ENCODE measurements at places on chromosomes 4 and X.

DNA sequence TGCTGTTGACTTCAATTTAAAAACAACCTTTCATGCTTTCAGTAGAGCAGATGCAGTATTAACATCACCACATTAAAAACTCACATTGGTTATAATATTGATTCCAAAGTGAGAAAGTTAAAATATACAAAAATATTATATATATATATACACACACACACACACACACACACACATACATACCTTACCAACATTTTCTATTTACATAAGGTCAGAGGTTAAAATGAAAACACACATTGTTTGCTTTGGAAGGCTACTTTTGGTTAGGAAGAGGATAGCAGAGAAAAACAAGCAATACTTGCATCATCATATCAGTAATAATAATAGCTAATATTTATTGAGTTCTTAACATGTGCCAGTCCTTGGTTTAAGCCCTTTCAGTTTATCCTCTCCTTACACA, 226.5 kb downstream of the PPP4R3C start:
- no peak for DNase-seq

GRCh38 chr4:96016634-96017299, 176.9 kb downstream of the PDHA2 start:
- DNase-seq: no peak

- peak; percentile 4 for DNase-seq
Measured at GRCh38 chr4:158578476-158578875, 56.8 kb downstream of the RXFP1 start.

- no peak for DNase-seq
Measured at GRCh38 chr4:123699880-123700771, 303.5 kb downstream of the SPRY1 start.

DNA sequence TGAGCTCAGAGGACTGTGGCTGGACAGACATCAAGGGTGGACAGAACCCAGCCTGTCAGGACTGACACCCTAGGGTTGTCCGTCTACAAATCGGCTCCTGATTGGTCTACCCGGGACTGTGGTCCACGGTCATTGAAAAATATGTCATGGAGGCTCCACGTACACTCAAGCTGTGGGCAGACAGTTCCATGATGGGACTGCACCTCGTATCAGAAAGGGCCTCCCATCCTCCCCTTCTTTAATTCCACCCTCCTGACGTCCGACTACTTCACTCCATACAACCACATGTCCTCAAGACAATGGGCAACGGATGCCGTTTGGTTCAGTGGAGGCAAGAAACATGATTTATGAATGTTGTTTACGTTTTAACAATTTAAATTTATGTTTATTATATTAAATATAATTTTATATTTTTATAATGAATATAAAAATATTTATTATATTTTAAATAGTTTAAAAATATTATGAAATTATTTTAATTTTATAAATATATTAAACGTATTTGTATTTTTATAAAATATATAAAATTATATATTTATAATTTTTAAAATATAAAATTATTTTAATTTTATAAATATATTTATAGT, 58.0 kb upstream of the SHOX start:
- no peak for DNase-seq

DNA sequence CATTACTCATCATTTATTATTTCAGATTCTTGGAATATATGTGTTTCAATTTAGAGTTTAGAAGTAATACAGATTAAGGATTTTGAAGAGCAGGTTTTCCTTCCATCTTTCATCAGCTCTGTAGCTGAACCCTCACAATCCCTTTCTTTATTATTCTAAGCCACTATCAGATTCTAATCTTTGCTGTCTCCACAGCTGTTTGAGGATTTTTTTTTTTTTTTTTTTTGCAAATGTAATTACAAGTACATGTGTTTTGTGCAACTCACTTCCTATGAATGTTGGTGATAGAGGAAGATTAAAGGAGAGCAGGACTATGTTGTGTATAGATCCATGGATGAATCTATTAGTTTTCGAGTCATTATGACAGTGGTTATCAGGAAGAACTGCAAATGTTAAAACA, 87.4 kb upstream of the TENM3 start:
- DNase-seq: no peak

DNA sequence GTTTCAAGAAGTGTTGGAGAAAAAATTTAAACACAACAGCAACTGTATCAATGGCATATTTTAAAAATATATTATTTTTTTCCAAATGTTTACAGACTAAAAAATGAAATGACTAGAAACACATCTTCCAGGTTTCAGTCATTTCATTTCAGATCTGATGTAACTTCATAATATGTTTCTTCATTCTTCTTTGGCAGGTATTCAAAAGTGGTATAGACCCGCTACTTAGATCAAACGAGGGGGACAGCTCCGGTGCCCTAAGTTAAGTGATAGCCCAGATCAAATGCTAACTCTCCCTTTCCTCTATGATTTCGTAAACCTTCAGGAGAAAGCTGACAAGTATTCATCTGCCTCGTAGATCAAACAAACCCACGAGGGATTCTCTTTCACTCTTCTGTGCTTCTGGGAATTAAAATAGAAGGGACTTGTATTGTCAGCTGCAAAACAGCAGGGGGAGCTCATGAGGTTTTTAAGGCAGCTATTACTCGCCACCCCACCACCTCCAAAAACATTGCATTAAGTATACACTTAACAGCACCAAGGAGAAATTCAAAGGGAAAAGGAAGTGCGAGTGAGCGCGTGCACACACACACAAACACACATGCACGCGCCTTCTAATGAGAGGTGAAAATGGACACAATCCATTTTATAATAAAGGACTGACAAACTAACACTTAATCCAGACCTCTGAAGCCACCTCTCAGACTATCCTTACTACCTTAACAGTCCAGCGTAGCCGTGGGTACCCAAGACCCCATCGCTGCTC, 21.4 kb downstream of the HELT start:
- peak; percentile 80 for DNase-seq

GRCh38 chrX:8604131-8604530, 127.8 kb downstream of the ANOS1 start:
- DNase-seq: no peak

DNA sequence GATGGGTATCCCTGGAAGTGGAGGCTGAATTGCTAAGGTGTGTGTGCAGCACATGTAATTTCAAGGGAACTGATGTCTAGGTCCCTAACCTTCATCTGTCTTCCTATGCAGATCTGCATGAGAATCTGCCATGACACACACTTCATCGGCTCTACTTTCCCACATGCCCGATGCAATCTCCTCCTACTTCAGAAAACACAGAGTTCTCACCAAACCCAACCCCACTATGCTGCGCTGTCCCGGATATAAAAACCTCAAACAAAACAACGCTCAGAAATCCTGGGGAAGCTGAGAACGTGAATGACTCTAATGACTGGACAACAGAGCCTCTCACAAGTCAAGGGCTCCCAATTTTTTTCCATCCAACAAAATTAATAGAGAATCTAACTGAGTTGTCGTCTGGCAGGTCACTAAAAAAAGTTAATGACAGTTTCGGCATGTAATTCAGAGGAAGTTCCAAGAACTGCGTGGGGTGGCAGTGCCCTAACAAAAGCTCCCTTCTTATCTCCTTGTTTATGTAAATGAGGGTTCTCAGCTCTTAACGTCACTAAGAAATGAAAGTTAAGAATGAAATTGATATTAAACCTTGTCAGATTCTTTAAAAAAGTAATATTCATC, 39.0 kb downstream of the STX18 start:
- no peak for DNase-seq

GRCh38 chr4:3613967-3614730, 81.9 kb upstream of the LRPAP1 start:
- no peak for DNase-seq

- peak; percentile 55 for DNase-seq
Measured at GRCh38 chr4:81724925-81725329, 253.2 kb upstream of the RASGEF1B start.

- no peak for DNase-seq
Measured at GRCh38 chr4:176638992-176639391, 153.7 kb downstream of the VEGFC start.

- DNase-seq: no peak
Measured at GRCh38 chrX:106451933-106452332, 159.8 kb upstream of the RADX start.

- no peak for DNase-seq
Measured at GRCh38 chr4:4981427-4981826, 37.8 kb downstream of the CYTL1 start.

DNA sequence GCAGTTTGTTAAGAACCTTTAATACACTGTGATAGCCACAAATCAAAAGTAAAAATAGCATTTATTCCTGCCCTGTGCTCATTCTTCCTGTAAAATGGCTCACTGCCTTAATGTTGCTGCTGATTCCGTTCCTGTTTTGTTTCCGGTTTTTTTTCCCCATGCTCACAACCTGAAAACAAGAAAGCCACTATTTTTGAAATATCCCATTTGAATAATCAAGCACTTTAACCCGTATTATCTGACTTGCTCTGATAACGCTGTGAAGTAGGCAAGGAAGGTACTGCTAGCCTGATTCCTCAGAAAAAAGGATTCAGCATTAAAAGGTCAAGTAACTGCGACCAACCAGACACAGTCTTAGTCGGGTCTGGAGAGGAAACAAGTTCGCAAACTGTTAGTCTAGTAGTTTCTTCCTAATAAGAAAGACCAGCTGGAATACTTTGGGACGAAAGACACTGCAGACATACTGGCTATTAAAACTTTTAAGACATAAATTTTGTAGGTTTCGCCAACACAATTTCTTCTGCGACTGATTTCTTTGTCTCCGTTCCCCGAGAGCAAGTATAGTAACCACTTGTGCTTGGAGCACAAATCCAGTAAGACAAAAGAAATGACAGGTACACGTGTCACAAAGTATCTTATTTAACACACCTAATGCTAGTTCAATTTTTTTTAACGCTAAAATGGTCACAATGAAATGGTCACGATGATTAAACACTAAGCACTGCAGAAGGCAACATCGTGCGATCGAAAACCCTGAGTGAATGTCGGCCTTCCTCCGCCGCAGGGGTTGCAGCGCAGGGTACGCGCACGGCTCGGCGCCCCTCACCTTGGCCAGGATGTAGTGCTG, 802 bp downstream of the COX18 start:
- DNase-seq: peak; percentile 47

DNA sequence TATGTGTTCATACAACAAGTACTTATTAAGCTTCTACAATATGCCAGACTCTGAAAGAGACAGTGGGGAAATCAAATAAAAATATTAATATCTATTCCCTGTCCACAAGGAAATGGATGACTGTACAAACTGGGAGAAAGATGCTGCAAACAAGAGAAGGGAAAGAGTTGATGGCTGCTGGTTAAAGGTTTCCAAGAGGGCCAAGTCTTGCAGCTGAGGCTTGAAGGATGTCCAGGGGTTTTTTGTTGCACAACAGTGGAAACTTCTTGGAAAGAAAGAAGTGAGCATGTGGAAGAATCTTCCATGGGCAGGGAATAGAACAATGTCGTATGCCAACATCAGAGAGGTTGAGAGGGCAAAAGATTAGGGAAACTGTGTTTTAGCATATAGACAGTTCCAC, 95.8 kb downstream of the MID1 start:
- no peak for DNase-seq

- DNase-seq: no peak
Measured at GRCh38 chr4:112130906-112131305, 14.3 kb upstream of the FAM241A start.

GRCh38 chrX:43108828-43109227, 330.9 kb upstream of the PPP1R2C start:
- no peak for DNase-seq

DNA sequence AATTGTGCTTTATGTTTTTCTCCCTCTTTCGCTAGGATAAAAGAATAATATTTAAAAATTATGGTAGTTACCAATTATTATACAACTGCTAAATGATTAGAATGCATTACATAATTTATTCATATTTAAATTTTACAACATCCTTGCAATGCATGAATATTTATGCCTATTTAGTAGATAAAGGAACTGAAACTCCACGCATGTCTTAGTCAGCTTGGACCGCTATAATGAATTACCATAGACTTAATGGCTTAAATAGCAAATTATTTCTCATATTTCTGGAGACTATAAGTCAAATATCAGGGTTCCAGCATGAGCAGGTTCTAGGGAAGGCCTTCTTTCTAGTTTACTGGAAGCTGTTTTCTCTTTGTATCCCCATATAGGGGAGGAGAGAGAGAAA, 1555.4 kb upstream of the ADGRL3 start:
- no peak for DNase-seq

DNA sequence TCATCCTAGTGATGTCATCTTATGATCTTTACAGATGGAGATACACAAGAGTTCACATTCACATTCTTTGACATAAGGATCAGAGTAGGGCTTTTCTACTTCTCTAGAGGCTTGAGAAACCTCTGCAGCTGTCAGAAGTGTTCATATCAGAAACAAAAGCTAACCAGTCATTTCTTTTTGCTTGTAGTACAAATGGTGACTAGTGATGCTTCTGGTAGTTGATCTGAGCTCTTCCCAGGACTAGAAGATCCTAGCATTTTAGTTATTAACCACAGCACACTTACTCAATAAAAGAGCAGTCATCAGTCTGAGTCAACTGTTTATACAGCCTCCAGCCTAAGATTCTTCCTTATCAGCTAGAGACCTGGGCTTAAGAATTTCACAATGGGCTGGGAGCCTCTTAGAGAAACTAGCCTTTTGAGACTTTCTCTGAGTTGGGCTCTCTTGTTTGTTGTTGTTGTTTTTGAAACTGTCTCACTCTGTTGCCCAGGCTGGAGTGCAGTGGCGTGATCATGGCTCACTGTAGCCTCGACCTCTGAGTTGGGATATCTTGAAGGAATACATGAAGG, 84.1 kb downstream of the TMEM164 start:
- DNase-seq: no peak

DNA sequence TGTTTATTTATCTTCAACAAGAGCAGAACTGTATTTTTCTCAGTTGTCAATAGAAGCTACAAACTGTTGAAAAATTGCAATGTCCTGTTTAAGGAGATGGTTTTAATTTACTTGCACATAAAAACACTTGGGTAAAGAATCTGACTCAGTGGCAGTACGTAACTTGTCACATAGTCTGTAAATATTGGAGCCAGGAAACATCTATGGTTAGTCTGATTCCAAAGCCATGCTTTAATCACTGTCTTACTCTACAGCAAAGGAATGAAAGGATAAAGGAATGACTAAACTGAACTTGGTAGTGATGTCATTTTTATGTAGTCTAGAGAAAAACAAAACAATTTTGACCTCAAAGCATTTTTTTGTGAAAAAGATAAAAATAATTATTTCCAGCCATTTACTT, 537.2 kb downstream of the STIM2 start:
- no peak for DNase-seq

DNA sequence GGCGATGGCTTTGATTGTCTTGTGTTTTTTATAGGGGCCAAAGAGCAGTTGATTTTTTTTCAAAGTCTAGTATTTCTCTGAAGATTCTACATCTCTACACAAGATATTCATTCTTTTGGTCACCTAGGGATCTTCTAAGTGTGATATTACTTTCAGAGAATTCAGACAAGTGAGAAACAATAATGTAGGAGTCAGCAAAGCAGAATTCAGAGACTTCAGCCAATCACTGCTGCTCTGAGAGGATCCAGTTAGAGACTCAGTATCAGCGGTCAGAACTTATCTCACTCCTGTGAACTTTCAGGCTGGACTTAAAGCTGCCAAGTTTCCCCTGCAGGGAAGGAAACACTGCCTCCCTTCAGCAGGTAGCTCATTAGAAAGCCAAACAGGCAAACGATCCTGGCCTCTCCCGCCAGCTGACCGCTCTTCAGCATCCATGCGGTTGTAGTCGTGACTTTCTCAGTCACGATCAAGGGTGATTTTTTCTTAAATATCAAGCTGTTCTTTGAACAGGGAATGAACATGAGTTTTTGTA, 59.2 kb downstream of the NSUN7 start:
- no peak for DNase-seq

- no peak for DNase-seq
Measured at GRCh38 chr4:184863916-184864315, 38.1 kb upstream of the ACSL1 start.
